Activated CD4-positive, CD25-positive, alpha-beta regulatory T cell treated with anti-CD3 and anti-CD28 coated beads, Interleukin-2, amount 50 U/mL, for 16 hours (primary cell): ENCODE measurements at places on chromosomes 6 and 20.

DNA sequence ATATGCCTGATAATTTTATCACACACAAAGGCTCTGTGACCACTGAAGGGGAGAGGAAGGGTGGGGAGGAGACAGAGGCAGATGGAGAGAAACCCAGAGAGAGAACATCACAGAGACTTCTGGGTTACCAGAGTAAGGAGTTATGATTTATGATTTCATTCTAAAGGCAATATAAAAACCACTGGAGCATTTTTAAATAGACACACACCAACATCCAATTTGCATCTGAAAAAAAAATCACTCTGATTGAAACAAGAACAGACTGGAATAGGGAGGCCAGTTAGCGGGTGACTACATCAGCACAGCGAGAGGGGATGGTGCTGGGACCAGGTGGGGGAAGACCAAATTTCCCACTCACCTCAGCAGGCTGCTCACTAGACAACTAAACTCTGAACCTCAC, 104.8 kb downstream of the AGPAT4 start:
- DNase-seq: no peak

GRCh38 chr6:37262446-37263026, 4.6 kb upstream of the TMEM217 start:
- no peak for DNase-seq

GRCh38 chr6:150638765-150639164, 39.1 kb downstream of the PLEKHG1 start:
- DNase-seq: no peak

DNA sequence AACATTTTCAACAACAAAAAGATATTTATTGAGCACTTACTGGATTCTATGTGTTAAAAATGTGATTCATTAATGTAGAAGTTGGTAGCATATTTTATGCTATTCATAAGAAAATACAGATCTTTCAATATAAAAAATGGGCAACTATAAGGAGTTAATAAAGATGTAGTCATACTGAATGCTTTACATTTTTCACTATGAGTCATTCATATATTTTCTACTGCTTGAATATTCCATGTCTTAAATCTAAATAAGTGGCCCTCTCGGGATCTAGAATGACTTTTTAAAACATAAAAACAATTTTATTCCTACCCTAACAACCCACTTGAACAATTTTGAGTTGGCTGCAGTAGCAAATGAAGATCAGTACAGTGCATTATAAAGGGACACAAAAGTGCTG, 362.1 kb downstream of the PHF3 start:
- DNase-seq: no peak

DNA sequence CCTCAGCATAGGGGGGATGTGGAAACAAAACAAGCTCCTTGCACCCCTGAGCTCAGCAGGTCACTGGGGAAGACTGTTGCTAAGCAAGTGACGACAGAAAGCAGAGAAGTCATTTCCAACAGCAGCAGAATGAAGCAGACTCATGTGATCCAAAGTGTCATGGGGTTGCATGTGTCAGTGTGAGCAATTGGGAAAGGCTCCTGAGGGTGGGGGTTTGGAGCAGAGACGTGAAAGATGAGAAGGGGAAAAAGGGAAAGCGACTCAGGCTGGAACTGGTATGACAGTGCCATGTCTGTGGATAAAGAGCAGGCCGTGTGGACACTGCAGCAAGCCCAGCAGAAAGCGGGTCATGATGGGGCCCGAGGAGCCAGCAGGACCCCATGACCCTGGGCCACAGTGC, 363.9 kb downstream of the PREX1 start:
- DNase-seq: no peak

- DNase-seq: no peak
Measured at GRCh38 chr6:125544819-125545218, 204.6 kb upstream of the HEY2 start.

DNA sequence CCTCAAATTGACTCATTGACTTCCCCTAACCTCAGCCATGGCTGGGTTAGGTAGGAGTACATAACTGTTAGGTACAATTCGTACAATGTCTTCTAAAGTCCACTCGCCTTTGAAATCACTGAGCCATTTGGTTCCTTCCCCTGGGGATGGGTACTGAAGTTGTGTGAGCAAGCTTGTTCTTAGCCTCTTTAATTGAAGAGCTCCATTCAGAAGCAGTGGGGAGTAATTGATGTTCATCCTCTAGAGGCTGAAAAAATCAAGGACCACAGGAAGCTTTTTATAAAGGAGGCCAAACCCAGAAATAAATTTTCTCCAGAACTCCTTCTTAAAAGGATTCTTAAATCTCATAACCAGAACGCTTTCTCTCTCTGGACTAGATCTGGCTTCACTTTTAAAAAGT, 60.6 kb downstream of the ANKS1A start:
- DNase-seq: no peak

- DNase-seq: no peak
Measured at GRCh38 chr20:10780901-10781300, 107.1 kb upstream of the JAG1 start.

GRCh38 chr20:52118016-52118623, 73.5 kb downstream of the ZFP64 start:
- DNase-seq: no peak

DNA sequence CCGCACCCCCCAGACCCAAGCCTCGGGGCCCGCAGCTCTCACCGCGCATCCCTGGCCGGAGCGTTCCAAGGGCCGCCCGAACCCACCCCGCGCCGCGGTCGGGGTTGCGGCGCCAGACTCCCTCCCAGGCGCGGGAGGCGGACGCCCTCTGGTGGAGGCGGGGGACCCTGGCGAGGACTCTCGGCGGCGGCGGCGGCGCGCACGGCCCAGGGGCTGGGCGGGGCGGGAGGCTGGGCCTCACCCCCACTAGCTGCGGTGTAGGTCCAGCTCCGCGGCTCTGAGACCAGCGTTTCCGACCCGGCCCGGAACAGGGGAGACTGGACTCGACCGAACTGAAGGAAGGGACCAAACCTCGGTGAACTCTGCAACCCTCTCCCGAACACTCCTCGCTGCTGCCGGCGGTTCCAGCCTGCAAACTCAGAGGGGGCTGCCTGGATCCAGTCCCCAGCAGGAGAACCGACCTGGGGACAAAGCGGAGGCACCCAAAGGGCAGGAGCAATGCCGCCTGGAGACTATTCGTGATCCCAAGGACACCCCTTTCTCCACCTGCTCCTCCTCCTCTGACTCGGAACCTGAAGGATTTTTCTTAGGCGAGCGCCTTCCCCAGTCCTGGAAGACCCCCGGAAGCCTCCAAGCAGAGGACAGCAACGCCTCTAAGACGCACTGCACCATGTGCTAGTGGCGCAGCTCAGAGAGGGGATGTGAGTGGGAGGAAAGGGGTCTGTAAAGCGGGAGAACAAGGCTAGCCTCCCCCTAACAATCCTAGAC, 859 bp upstream of the TOMM6 start:
- DNase-seq: peak; percentile 80

GRCh38 chr6:35096129-35096862, 44.8 kb downstream of the TCP11 start:
- no peak for DNase-seq

- DNase-seq: no peak
Measured at GRCh38 chr20:63054103-63054474, 47.3 kb upstream of the BHLHE23 start.

GRCh38 chr6:26432627-26433201, 7.6 kb upstream of the BTN3A3 start:
- no peak for DNase-seq

GRCh38 chr6:132316970-132317369, 84.3 kb downstream of the MOXD1 start:
- DNase-seq: no peak

- DNase-seq: no peak
Measured at GRCh38 chr6:37784585-37784967, 35.0 kb upstream of the ZFAND3 start.
